Sigmoid colon (tissue), 7 donors: ENCODE measurements at places on chromosomes 12 and 14. TPM values are rescaled to one million over a fixed set of nuclear protein-coding genes. Genes with fewer than 3 reads are reported as not detected.

Gene STAT6
- total RNA-seq, result 105 TPM

Gene HCAR1
- under 0.01 TPM for total RNA-seq

Gene PIP4K2C
- 20.5 TPM for total RNA-seq

- DNase-seq, result no peak
Measured at GRCh38 chr14:65015391-65015790, 28.7 kb downstream of the FNTB start.

DNA sequence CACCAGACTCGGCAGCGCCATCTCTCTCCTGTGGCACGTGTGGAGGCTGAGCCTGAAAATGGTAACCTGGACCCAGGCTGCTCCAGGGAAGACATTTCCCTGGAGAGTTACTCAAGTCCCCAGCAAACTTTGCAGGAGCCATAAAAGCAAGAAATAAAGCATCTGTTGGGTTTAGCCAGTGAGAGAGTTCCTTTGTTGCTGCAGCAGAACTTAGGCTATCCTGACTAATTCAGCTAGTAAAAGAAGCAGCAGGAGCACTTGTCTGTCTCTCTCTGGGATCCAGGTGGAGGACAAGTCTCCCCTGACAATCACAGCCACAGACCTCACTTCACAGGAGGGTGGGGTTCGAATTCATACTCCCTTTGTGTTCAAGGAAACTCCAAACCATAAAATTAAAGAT, 79.2 kb upstream of the DIO3 start:
- no peak for DNase-seq

- no peak for DNase-seq
Measured at GRCh38 chr14:65239938-65240296, 137.6 kb upstream of the MAX start.

DNA sequence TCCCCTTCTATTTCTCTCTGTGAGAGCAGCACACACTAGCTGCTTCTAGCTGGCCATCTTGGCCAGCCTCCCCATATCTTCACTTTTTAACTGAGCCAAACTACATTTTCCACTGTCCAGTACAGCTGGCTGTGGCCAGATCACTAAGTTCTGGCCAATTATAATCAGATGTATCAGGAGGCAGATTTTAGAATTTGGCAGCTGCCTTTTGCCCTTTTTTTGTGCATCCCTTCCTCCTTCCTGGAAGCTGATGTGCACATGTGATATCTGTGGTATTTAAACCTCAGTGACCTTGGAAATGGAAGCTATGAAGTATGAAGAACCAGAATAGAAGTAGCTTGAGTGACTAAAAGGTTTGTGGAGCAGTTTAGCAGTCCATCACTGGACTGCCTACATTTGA, 49.8 kb upstream of the ANO6 start:
- no peak for DNase-seq

GRCh38 chr12:113908584-113909100, 57.5 kb downstream of the RBM19 start:
- DNase-seq, result no peak

GRCh38 chr14:83575301-83575700, 1954.6 kb upstream of the FLRT2 start:
- no peak for DNase-seq

DNA sequence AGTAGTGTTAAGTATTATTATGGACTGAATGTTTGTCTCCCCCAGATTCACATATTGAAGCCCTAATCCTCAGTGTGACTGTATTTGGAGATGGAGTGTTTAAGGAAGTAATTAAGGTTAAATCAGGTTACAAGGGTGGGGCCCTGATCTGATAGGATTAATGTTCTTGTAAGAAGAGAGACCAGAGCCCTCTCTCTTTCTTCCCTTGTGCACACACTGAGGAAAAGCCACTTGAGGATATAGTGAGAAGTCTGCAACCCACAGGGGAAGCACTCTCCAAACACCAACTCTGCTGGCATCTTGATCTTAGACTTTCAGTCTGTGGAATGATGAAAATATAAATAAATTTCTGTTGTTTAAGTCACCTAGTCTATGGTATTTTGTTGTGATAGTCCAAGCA, 2.2 kb upstream of the KLRG1 start:
- DNase-seq, result no peak

- no peak for DNase-seq
Measured at GRCh38 chr12:70960484-70960883, 39.9 kb upstream of the PTPRR start.

GRCh38 chr12:50088577-50089335, 3.6 kb downstream of the SMARCD1 start:
- DNase-seq, result no peak
